ENCODE measurements at places on chromosomes 1 and 21.

DNA sequence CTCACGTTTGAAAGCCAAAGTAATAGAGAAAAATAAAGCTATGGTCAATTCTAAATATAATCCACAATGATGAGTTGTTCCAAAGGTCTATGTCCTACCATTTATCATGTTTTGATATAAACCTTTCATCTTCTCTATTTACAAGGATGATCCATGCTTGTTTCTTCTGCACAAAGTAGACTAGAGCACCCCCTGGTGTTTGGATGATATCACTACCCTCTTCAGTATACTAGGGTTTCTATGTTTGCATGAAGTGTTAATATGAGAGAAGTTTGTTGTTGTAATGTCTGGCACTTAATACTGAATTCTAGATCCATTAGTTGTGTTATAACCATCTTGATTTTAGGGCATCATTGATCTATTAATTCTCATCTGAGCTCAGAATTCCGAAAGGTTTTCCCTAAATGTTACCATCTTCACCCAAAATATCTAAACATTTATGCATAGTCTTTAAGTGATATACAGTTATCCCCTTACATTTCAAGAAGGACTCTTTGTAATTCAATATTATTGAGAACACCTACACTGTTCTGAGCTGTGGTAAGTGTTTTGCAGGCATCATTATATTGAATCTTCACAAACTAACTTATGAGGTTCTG lies 21.1 kb downstream of the CLDN8 start:
- peak; percentile 29 for DNase-seq

GRCh38 chr1:119771770-119772169 lies 3.1 kb upstream of the HMGCS2 start:
- DNase-seq = no peak

- no peak for DNase-seq
These were observed 75.7 kb upstream of the PGBD5 start for GRCh38 chr1:230501849-230502248.

GRCh38 chr21:44074315-44074958 lies 32.8 kb upstream of the PWP2 start:
- no peak for DNase-seq

DNA sequence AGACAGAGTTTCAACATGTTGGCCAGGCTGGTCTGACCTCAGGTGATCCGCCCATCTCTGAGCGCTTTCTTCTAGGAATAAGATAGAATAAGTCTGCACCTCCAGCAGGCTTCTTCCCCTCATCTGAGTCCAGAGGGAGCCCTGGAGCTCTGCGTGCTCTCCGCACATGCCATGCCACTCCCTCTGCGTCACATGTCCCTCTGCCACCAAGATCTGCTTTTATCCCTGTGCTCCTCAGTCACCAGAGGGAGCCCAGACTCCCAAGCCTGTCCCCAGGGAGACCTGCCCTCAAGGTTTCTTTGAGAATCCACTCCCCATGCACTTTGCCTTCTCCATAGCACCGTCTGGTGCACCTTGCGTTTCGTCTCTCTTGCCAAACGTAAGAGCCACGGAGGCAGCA lies 213.0 kb downstream of the CAMTA1 start:
- no peak for DNase-seq

DNA sequence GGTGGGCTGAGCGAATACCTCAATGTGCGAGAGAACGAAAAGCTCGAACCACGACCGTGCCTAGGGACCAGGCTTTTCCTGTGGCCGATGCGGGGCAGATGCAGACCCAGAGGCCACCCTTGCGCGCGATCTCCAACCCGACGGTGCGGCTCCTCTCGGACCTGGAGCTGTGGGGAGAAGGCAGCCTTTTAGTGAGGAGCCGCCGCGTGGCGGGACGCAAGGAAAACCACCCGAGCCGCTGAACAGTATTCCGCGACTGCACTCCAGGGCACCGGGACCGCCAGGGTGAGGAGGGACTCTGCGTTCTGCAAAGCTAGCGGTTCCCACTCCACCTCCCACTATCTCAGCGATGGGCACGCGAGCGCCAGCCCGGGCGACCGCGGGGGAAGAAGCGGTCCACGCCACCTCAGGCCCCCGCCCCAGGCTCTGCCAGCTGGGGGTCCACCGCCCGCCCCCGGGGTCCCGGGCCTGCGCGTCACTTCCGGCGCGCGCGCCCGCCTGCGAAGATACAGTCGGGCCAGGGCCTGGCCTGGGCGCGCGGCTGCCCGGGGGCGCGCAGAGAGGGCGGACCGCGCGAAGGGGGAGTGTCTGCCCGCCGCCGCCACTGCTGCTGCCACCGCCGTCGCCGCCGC lies 66.5 kb upstream of the PRKACB start:
- no peak for DNase-seq

- no peak for DNase-seq
These were observed 124.4 kb upstream of the IRF2BP2 start for GRCh38 chr1:234734412-234734835.

DNA sequence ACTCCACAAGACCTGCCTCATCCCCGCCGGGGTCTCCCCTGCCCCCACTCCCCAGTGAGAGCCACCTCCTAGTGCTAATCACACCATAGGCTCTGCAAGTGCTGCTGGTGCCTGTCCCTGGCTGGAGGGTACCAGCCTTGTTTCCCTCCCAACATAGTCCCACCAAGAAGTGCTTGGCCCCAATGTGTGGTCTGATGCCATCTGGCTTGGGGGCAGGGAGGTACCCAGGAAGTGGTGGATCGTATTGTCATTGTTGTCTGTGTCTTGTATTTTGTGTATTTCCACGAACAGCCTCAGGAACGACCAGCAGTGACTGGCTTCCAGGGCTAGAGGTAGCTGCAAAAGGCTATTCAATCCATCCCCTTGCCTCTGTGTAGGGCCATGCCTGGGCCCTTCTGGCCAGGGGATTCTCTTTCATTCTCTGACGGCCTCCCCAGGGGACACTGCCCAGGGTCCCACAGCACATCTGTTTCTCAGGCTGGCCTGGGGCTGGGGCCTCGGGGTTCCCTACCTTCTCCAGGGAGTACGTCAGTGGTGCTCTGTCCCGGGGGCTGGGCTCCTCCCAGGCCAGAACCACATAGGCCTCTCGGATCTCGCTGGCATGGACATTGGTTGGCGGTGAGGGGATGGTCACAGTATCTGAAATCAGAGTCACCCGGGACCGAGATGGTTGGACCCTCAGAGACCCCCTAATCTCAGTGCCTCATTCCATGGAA lies 22.8 kb downstream of the MYOM3 start:
- no peak for DNase-seq

- no peak for DNase-seq
These were observed 68.6 kb downstream of the ZC3H11B start for GRCh38 chr1:219544163-219544846.

DNA sequence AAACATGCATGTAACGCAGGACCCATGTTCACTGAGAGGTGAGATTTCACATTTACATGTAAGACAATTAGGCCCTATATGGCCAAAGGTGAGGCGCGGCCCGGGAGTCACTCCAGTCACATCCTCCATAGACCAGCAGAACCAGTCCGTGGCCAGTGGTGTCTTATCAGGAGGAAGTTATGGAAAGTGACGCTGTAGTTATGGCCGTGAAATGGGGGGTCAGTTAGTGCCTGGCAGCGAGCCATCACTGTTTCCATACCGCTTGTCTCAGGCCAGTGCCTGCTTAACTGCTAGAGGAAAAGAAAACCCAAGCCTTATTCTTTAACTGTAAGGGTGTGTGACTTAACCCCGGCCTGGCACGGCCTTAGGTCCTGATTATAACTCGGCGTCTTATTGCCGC lies 6.1 kb downstream of the C1orf159 start:
- no peak for DNase-seq

DNA sequence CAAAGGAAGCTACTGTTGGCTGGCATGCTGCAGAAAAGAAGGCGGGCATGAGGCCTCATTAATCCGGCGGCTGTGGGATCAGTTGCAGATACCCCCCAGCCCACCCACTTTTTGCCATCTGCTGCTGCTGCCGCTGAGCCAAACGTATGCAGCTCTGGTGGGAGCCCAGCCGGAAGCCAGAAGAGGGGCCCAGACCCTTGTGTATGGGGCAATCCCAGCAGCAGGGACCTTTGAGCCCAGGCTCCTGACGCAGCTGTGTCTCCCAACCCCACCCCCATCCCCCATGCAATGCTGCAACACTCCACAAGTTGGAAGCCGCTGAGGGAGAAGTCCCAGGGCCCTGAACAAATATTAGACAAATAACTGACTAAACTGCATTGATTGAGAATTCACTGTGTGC lies 106.0 kb downstream of the ELAVL4 start:
- no peak for DNase-seq
